ENCODE measurements at places on chromosomes 12 and 14.

DNA sequence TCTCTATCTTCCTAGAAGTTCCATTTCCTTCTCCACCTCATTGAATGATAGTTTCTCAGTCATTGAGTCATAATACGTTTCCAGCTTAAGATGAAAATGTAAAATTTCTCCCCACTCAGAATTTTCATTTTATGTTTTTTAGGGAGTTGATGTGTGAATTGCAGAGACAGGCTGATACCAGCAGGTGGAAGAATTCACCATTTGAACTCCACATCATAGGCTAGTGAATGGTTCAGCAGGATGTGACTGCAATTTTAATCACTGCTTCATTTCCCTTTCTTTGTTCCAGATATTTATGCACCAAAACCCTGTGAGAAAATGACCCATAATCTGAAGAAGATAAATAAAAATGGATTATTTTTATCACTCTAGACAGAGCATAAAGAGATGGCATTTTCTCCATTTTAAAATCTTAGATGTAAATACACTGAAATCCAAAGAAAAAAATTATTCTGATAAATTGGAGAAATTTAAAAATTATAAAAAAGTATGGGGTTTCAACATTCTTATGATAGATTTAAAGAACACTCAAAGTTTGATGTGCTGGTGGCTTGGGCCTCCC is 10.6 kb upstream of the PYGL start:
- no peak for DNase-seq

- no peak for DNase-seq
Measured at GRCh38 chr14:72401101-72401625, 468.9 kb downstream of the RGS6 start.

- DNase-seq = no peak
Measured at GRCh38 chr12:2417481-2418160, 364.8 kb downstream of the CACNA1C start.

DNA sequence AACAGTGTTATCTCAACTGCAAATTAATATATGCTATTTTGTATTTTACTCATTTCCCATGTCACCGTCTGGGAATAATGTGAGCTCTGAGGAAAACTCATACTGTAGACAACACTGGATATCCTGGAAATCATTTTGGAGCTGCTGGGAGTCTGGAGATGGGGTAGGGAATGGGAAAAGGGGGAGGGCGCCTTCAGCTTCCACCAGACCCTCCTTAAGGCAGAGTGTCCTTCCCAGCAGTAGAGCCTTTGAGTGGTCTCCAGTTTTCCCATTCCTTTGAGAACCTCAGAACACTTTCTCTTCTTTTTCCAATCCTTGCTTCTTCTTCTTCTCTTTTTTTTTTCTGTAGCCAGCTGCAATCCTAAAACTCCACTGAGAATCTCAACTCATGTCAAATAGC is 5.4 kb upstream of the LRIG3 start:
- no peak for DNase-seq

- no peak for DNase-seq
Measured at GRCh38 chr14:101222362-101223070, 319.0 kb upstream of the RTL1 start.

- no peak for DNase-seq
Measured at GRCh38 chr12:25051171-25051570, 102.3 kb upstream of the BCAT1 start.

- no peak for DNase-seq
Measured at GRCh38 chr14:90664911-90665310, 151.3 kb downstream of the TTC7B start.

- no peak for DNase-seq
Measured at GRCh38 chr14:68957775-68958174, 21.3 kb downstream of the ACTN1 start.

DNA sequence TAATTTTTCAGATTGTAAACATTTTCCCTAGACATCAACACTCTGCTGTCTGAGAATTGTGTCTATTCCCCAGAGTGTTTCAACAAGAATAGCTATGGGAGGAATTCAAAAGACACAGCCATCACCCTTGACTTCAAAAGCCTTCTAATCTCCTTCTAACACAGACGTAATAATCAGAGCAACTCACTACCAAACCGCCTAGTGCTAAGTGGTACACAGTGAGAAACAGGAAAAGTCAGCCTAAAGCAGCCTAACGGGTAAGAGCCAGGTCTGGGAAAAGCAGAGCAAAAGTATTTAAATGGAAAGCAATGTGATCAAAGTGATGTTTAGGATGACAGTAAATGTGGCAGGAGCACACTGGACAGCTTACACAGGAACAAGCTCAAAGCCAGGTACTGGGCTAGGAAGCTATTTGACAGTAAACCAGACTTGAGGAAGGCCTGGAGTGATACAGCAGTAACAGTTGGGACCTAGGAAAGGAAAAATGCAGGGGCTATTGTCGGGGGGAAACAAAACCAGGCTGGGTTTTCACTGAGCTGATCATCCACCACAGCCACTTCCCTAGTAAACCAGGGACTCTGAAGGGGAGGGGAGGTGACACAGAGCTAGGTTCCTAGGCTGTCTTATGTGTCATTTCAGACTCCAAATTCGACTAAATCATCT is 29.4 kb downstream of the CORO1C start:
- DNase-seq = no peak

- no peak for DNase-seq
Measured at GRCh38 chr14:21120686-21121085, 19.8 kb downstream of the TMEM253 start.

DNA sequence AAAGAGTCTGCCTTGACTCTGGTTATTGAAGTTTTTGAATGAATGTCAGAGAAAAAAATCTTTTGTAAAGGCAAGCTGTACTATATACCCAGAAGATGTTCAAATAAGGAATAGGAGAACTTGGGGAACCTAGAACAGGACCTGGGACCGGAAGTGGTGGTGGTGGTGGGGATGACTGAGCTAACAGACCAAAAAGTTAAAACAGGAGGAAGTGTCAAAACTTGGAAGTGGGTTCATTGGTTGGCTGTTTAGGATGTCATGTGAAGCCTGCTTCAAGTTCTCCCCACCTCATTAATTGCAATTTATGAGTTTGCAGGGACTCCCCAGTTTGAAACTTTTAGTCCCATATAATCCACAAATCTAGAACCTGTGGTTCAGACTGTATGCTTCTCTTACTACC is 26.2 kb downstream of the PLXNC1 start:
- DNase-seq = no peak

DNA sequence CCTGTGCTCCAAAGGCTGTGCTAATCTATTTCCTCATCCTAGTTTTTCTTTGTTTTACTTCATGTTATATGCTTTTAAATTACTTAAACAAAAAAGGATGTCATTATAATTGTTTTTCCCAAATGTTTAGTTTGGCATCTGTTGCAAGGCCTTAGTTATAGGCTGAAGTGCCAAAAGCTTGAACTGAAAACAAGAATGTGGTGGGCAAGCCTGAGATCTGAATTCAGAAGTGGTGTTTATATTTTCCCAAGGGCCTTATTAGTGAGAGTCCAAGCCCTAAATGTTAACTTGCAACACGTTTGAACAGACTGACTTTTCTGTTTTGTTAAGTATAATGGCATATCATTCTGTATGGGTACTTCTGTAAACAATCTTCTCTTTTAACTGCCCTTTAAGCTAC is 326.8 kb downstream of the CCDC91 start:
- DNase-seq = no peak

- no peak for DNase-seq
Measured at GRCh38 chr14:21894003-21894897, 220.6 kb upstream of the OR4E1 start.

DNA sequence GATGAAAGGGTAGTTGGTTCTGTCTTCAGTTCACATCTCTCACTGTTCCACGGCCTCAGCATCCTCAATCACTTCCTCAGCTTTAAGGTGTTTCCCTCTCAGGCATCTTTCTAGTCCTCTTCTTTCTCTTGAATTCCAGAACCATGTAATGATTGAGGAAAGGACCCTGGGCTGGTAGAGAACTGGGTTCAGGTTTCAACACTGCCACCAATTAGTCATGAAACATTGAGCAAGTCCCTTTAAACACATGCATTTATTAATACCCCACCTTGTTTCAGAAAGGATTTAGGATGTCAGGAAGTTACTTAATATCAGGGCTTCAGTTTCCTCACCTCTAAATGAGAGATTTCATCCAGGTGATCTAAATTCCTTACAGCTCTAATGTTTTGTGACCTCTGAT is 7.2 kb downstream of the DMAC2L start:
- no peak for DNase-seq

DNA sequence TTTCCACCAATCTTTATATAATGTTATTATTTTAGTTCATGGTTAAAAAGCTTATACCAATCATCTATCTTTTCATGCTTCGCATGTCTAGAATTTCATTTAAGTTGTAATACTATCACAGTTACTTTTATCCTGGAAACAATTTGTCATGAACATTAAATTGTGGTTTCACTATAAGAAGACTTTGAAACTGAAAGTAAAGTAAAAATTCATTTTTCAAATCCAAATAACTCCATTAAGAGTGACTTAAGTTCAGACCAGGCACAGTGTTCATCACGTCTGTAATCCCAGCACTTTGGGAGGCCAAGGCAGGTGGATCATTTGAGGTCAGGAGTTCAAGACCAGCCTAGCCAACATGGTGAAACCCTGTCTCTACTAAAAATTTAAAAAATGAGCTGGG is 12.4 kb downstream of the ESR2 start:
- no peak for DNase-seq

Measured in stimulated activated CD8-positive, alpha-beta memory T cell treated with anti-CD3 and anti-CD28 coated beads, Interleukin-2, amount 100 ng/mL, for 1 hour (primary cell).